ENCODE measurements at places on chromosomes 1 and 21.

DNA sequence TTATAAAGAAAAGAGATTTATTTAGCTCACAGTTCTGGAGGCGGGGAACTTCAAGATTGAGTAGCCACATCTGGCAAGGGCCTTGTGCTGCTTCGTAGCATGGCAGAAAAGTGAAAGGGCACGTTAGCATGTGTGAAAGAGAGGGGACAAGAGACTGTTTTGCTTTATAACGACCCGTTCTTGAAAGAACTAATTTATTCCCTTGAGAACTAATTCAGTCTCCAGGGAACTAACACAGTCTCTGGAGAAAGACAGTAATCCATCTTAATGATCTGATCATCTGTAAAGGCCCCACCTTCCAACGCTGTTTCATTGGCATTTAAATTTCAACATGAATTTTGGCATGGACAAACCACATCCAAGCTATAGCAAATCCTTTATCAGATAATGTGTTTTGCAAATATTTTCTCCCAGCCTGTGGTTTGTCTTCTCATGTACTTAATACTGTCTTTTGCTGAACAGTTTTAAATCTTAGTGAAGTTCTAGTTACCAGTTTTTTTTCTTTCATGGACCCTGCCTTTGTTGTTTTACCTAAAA is 26.1 kb downstream of the MTR start:
- no peak for DNase-seq

DNA sequence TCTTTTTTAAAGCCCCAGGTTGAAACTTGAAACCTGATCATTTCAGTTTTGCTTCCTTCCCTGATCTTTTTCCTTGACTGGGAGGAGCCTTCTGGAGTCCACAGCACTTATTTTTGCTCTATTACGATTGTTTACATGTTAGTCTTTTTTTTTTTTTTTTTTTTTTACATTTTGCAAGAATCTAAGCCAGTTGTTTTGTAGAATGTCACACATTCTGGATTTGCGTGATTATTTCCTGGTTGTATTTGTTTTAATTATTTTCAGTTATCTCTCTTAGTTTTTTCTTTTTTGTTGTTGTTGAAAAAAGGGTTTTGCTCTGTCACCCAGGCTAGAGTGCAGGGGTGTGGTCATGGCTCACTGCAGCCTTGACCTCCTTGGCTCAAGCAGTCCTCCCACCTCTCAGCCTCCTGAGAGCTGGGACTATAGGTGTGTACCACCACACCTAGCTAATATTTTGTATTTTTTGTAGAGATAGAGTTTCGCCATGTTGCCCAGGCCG is 32.8 kb downstream of the OSBPL9 start:
- no peak for DNase-seq

DNA sequence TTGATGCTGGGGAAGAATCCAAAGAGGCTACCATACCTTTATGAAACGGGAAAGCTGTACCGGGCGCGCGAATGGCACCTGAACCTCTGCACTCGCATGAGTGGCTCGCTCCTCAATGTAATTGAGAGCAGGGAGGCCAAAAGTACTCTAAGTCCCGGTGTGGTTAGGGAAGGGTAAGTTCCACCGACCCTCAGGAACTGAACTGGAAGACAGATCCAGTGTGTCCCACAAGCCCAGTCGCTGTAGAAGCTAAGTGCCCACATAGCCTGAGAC is 1.0 kb downstream of the GATAD2B start:
- DNase-seq: peak; percentile 3

DNA sequence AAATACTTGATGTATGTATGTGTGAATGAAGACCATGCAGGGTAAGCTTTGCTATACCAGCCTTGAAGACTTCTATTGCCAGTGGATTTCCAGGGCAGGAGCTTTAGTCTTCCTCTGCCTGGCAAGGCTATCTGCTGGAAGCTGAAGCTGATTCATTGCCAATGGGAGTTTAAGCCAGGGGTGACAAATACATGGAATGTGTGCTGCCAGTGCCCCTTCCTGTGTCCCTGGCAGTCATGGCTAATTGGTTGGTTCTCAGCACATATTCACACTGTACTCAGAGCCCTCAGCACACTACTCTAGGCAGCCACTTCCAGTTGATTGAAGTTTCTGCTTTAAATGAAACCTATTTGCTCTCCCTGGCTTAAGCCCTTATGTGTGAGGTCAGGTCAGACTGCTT is 1.5 kb downstream of the ZSCAN20 start:
- no peak for DNase-seq

DNA sequence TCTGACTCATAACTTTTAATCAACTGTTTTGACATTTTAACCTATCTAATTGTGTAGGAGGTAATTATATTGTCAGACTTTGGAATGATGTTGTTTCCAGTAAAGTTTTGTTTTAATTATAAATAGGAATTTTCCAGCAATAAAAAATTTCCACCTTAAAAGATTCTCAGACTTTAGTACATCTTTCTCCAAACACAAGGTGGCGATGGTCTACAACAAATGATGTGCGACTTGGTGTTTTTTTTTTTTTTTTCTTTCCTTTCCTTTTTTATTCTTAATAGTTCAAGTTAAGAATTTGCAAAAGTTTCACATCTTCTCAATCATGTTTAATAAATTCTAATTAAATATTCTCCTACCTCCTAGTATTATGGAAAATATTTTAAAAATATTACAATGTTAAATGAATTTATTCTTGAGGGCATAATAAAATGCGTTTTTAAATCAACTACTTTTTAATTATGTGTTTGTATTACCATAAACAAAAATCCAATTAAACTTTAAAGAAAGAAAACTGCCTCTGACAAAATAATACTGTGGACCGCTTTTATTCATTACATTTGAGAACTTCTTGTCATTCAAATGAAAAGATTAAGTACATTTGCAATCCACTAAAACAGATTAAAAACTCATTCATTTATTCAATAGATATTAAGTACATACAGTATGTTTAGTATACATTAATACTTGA is 4.4 kb upstream of the ADAMTS1 start:
- DNase-seq: peak; percentile 9
